ENCODE measurements at places on chromosomes 11 and 22. TPM values are rescaled to one million over a fixed set of nuclear protein-coding genes. Genes with fewer than 3 reads are reported as not detected.

Gene CCDC116
- polyA plus RNA-seq, result not detected

Gene IL17REL
- polyA plus RNA-seq, result not detected

Gene GCAT
- 1.1 TPM for polyA plus RNA-seq

Gene TST
- polyA plus RNA-seq, result 17.3 TPM

Gene ADM2
- 0.05 TPM for polyA plus RNA-seq

Gene KRTAP5-10
- polyA plus RNA-seq, result not detected

Gene MPPED2
- polyA plus RNA-seq, result 0.52 TPM

Gene SLC17A6
- polyA plus RNA-seq, result not detected

Gene CD59
- polyA plus RNA-seq, result 3.1 TPM

Gene OR4D5
- polyA plus RNA-seq, result not detected

Gene JAML
- 748 TPM for polyA plus RNA-seq

Gene NRXN2
- polyA plus RNA-seq, result not detected

Gene GNB1L
- 4.8 TPM for polyA plus RNA-seq

Gene DERL3
- 0.23 TPM for polyA plus RNA-seq

Gene ARL14EP
- 32.2 TPM for polyA plus RNA-seq

Gene OR51E2
- not detected for polyA plus RNA-seq

Gene KCNJ5
- polyA plus RNA-seq, result not detected

Gene ME3
- polyA plus RNA-seq, result 1.5 TPM

Gene PNPLA5
- not detected for polyA plus RNA-seq

Gene ACAD8
- polyA plus RNA-seq, result 16.7 TPM

Gene ZC3H7B
- polyA plus RNA-seq, result 0.49 TPM

Gene UCP3
- 2.8 TPM for polyA plus RNA-seq

Gene ARHGEF12
- 0.25 TPM for polyA plus RNA-seq

Gene DNAJB13
- polyA plus RNA-seq, result not detected

Gene CBL
- polyA plus RNA-seq, result 10.3 TPM

Gene CTTN
- polyA plus RNA-seq, result 0.11 TPM

Gene SLC35E4
- 2.4 TPM for polyA plus RNA-seq

Gene OR8G5
- polyA plus RNA-seq, result not detected

Gene RASSF10
- not detected for polyA plus RNA-seq

Gene EMSY
- polyA plus RNA-seq, result 9.2 TPM

Gene FJX1
- not detected for polyA plus RNA-seq

Gene KCNE3
- polyA plus RNA-seq, result 41.0 TPM

Gene MS4A1
- 0.88 TPM for polyA plus RNA-seq

Gene RBM7
- 36.3 TPM for polyA plus RNA-seq

Gene CSF2RB
- 29.9 TPM for polyA plus RNA-seq

Data from CD14-positive monocyte (primary cell).